ENCODE measurements at places on chromosomes 2 and 18.

- no peak for DNase-seq
Measured at GRCh38 chr2:240411261-240412160, 24.0 kb upstream of the GPC1 start.

DNA sequence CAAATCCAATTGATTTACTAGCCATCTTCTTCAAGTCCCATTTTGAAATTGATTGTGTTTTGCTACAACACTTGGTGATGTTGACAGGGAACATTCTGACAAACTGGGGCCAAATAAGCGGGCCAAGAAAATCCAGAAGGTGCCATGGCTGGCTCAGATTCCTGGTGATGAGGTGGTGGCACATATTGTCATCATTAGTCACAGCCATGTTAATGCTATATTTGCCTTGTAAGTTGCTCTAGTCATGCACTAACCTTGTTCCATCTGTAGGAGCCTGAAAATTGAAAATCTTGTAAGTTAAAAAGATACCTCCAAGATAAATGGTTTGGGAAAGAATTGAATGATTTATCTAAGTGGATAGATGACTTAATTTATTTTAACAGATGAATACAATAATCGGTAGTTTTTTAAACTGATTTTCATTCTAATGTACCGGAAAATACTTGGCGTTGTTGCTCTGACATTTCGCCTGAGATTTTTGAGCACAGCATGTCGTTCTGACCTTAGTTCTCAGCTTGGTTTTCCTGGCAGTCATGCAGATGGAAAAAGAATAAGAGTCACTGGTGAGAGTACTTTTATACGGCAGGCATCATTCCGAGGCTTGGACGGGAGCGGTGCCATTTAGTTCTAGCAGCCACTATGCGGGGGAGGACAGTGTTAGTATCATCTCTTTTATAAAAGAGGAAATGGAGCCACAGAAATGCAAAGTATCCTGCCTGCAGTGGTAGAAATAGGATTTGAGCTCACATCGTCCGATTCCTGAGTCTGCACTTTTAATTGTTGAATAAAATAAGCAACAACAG is 133.9 kb downstream of the ZNF532 start:
- DNase-seq: no peak

DNA sequence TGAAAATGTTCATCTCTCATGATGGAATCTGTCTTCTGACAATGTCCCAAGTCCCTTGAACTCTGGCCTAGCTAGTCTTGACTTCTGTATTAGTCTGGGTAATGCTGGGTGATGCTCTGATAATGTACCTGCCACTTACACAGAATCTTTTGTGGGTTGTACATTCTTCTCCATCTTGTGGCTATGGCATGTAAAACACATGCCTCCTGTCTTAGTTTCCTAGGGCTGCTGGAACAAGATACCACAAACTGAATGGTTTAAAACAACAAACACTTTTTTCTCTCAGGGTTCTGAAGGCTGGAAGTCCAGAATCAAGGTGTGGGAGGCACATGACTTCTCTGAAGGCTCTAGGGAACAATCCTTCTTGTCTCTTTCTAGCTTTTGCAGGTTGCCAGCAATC is 57.1 kb downstream of the RAPGEF4 start:
- DNase-seq: no peak

DNA sequence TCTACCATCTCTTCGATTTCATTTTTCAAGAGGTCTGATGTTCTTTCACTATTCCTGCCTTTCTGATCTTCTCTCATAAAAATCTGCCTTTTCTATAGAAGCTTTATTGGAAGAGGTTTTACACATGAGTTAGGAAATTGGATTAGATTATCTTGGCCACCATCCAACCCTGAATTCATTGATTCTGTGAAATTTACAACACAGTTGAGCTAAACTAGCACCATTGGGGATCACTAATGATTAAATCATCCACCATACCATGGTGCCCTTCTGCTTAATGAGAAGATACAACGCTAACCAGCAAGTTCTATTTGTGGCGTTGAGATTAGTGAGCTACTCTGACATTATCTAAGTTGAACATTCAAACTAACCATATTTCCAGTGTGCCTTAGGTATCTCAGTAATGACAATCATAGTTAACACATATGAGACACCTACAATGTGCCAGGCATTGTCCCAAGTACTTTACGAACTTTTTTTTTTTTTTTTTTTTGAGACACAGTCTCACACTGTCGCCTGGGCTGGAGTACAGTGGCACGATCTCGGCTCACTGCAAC is 17.3 kb upstream of the LBH start:
- DNase-seq: no peak

GRCh38 chr18:55343396-55344073 is 244.5 kb downstream of the TCF4 start:
- DNase-seq: no peak

- no peak for DNase-seq
Measured at GRCh38 chr2:177717831-177718618, 325.5 kb downstream of the AGPS start.

DNA sequence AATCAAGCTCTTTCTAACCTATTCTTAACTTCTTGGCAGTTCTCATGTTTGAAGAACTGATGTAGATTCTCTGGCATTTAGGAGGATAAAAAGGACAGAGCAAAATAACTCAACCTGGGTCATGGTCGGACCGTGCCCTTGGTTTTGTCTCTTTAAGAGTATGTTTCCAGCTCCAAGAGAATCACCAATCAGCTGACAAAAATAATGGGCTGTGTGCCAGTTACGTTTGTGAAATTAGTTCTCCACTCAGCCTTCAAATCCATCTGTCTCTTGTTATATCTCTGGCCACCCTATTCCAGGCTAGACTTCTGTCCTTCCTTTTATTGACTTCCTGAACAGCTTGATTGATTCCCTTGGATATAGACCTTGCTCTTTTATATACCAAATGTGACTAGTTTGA is 225.7 kb downstream of the EPHA4 start:
- DNase-seq: no peak
